Left kidney (tissue), 8 donors: ENCODE measurements at places on chromosomes 13 and 19. TPM values are rescaled to one million over a fixed set of nuclear protein-coding genes. Genes with fewer than 3 reads are reported as not detected.

Gene VAV1
- 1.5 TPM for polyA plus RNA-seq

- no peak for DNase-seq
Observed at GRCh38 chr19:48756212-48756611, 888 bp downstream of the FGF21 start.

- no peak for DNase-seq
Observed at GRCh38 chr19:3265432-3265831, 41.0 kb downstream of the CELF5 start.

GRCh38 chr19:4870025-4870700 lies 2.7 kb upstream of the PLIN3 start:
- no peak for DNase-seq

Gene ADAMTS10
- 43.5 TPM for polyA plus RNA-seq

Gene SPIB
- polyA plus RNA-seq, result 1.00 TPM

Gene IRGC
- not detected for polyA plus RNA-seq

GRCh38 chr13:52127378-52127777 lies 1.5 kb downstream of the NEK5 start:
- DNase-seq, result no peak

GRCh38 chr13:67299072-67299635 lies 69.0 kb upstream of the PCDH9 start:
- DNase-seq, result no peak

Gene ACP7
- 0.78 TPM for polyA plus RNA-seq

Gene SLC25A41
- 1.0 TPM for polyA plus RNA-seq

Gene LGALS14
- not detected for polyA plus RNA-seq

GRCh38 chr19:7606289-7606688 lies 10.6 kb downstream of the CAMSAP3 start:
- DNase-seq, result no peak

DNA sequence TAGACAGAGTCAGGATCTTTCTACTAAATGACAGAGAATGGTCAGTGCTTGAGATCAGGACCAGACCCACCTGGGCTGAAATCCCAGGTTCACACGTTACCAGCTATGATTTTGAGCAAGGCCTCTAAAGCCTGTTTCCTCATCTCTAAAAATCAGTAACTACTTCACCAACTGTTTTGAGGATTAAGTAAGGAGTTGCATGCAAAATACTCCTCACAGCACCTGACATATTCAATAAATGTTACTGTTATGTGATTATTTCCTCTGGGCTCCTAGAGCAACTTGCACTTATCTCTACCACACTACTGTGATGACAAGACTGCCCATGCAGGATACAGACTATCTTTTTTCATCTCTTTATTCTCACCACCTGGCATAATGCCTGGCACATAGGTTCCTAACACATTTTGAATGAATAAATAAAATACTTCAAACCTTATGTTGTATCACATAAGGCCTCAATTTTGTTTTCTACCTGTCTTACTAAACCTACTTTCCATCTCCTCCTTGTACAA lies 1.8 kb downstream of the KATNAL1 start:
- DNase-seq, result no peak

Gene KCTD12
- polyA plus RNA-seq, result 82.8 TPM

DNA sequence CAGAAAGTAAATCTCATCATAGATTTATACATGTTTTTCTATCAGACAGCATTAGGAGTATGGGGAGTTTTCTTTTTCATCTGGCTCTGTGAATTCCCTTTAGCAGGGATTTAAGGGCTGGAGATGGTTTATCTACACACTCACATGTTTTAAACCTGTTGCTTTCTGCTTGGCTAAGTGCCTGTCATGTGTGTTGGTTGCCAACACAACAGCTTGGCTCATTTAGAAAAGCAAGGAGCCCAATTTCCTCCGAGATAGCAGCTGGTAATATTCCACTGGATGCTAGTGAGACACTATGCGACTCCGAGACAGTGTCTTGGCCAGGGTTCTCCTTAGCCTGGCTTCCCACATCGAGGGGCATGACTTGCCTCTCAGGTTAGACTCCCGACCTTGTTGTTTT lies 83.3 kb downstream of the KLF5 start:
- peak; percentile 39 for DNase-seq

DNA sequence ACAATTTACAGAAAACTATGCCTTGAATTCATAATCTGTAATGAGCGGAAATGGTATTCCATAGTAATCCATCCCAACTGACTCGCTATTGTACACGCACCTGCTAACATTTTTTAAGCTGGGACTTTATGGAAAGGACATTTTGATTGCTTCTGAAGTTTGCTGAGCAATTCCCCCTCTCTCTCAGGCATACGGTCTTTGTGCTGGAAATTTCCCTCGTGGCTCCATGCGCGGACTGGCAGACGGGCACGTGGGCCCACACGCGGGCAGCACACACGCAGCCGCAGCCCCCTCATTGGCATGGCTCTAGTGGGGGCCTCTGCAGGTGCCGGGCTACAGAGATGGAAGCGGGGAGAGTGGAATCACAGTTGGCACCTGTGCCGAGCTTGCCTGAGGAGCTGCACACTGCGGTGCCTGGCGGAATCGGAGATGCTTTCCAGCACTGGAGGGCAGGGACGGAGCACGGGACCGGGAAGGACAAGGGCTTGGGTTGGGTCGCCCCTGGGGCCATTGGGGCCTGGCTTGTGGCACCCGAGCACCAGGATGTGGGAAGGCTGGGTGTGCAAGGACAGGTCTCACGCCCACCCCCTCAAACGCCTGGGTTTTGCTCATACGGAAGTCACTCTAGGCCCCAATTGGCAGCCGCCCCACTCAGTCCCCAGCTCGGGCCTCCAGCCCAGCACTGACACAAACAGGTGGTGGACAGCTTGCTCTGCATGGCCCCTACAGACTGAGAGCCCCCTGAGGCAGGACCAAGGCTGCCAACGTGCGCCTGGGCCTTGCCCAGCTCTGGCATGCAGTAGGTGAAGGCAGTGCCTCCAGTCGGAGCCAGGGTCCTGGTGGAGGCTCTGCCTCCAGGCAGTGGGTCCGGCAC lies 30.2 kb upstream of the CCNE1 start:
- DNase-seq, result no peak

- no peak for DNase-seq
Observed at GRCh38 chr19:9306443-9306842, 3.2 kb downstream of the ZNF699 start.

Gene SLC15A1
- 16.8 TPM for polyA plus RNA-seq

- no peak for DNase-seq
Observed at GRCh38 chr19:6412447-6413091, 12.0 kb downstream of the KHSRP start.

DNA sequence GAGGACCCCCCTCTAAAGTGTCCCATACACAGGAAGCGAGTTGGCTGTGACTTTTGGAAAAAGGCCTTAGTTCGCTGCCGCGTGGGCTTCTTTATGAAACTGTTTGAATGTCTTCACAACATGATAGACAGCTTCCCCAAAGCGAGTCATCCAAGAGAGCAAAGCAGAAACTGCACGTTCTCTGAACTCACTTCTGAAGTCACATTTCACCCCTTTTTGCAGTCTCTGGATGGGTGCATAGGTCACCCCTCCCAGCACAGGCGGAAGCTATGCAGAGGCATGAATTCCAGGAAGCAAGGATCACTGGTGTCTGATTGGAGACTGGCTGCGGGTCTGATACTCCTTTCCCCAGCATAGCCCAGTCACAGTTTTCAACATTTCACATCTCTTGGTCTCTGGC lies 10.6 kb downstream of the GPI start:
- no peak for DNase-seq

Gene INSL3
- 0.18 TPM for polyA plus RNA-seq

DNA sequence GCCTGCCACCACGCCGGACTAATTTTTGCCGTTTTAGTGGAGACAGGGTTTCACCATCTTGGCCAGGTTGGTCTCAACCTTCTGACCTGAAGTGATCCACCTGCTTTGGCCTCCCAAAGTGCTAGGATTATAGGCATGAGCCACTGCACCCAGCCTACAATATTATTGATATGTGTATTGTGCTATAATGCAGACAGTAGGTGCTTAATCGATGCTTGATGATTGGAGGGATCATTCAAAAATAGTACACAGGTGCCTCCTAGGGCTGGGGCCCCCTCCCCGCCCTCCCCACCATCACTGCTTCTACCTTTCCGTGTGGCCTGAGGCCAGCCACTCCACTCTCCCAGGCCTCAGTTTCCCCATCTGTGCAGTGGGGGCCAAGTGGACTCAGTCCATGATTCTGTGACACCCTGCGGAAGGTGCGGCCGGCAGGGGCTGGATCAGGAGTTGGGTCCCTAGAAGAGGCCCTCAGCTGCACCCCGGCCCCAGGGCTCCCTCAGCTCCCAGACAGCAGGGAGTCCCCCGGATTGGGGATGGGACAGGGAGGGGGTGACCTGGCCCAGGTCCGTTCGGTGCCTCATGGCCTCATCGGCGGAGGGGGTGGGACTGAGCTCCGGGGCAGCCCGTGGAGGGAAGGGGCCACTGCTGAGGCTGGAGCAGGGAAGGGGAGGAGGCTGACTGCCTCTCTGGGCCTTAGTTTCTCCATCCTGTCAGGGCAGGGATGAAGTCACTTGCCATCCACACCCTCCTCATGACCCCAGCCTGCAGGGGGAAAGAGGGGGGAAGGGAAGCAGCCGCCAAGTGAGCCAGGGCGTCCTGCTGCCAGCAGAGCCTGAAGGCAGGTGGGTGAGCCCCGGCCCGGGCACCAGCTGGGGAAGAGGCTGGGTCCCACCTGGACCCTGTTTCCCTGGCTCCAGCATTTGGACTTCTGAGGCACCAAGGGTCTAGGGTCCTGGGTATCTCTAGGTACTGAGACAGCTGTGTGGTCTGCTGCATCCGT lies 1.2 kb downstream of the ADAMTSL5 start:
- no peak for DNase-seq

Gene INAFM1
- 6.5 TPM for polyA plus RNA-seq

Gene ACER1
- polyA plus RNA-seq, result not detected

GRCh38 chr13:111517641-111518010 lies 197.2 kb downstream of the TEX29 start:
- DNase-seq, result no peak

- no peak for DNase-seq
Observed at GRCh38 chr13:79703772-79704171, 222.8 kb downstream of the NDFIP2 start.

- DNase-seq, result no peak
Observed at GRCh38 chr13:28012896-28013295, 24.4 kb upstream of the URAD start.

- DNase-seq, result no peak
Observed at GRCh38 chr13:27973291-27973690, 4.2 kb upstream of the CDX2 start.

Gene CEBPA
- polyA plus RNA-seq, result 4.3 TPM

DNA sequence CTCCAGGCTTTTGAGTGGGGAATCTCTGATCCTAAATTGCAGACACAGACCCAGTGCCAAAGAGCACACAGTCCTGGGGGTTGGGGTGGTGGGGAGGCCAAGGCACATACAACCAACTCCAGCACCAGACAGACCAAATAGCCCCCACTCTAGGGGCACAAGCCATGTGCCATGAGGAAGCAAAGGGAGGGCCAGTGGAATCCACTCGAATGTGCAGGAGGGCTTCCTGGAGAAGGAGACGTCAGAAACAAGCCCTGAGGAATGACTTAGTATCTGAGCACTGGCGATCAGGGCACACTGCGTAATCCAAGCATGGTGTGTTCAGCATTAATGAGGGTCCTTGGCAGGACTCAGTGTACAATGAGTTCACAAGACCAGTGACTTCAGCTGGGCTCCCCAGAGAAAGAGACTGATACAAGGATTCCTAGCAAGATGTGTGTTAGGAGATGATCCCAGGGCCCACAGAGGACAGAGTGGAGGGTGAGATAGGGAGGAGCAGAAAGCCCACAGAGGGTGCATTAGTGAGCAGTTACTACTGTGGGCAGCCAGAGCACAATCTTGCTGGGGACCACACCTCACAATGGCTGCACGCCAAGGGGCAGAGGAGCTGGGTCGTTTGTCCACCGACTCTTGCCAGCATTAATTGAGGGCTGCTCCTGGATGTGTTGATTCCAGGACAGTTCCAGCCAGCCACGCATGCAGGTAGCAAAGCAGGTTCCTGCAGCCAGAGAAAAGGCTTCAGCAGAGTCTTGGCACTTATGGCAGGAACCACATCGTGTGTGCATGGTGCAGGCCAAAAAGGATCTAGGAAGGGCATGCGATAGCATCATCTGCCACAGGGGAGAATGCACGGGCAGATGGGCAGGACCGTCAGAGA lies 152.6 kb upstream of the VSTM2B start:
- no peak for DNase-seq

Gene CHAMP1
- polyA plus RNA-seq, result 40.6 TPM

GRCh38 chr13:85223883-85224656 lies 575.1 kb downstream of the SLITRK6 start:
- no peak for DNase-seq

DNA sequence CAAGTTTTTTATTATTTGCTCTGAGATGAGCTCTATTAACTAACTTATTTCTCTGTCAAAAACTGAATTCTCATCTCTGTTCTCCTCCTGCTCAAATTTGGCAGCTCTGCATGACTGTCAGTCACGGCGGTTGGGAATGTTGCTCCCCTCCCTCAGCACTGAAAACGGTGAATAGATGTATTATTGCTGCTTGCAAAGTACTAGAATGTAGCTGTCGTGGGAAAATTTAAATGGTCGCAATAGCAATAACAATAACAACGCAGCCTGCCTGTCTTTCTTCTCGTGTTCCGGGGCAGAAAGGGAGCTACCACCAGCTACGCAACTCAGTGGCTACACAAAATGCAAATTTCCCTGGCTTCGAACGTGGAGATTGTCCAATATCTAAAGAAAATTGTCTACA lies 125.6 kb upstream of the FRY start:
- DNase-seq, result no peak

- DNase-seq, result no peak
Observed at GRCh38 chr19:17575871-17576757, 20.7 kb downstream of the COLGALT1 start.

DNA sequence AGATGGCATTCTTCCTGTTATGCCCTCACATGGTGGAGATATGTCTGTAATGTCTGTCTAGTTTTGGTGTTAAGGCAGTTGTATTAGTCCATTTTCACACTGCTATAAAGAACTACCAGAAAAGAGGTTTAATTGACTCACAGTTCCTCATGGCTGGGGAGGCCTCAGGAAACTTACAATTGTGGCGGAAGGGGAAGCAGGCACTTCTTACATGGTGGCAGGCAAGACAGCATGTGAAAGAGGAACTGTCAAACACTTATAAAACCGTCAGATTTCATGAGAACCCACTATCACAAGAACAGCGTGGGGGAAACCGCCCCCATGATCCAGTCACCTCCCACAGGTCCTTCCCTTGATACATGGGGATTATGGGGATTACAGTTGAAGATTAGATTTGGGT lies 3.2 kb downstream of the ZNF441 start:
- no peak for DNase-seq

GRCh38 chr19:4598712-4599111 lies 39.2 kb upstream of the SEMA6B start:
- no peak for DNase-seq

- DNase-seq, result no peak
Observed at GRCh38 chr13:33554919-33555791, 262.8 kb upstream of the RFC3 start.
